AG04450 (cell line): ENCODE measurements at places on chromosomes 4 and X.

- DNase-seq, result no peak
Measured at GRCh38 chr4:35125995-35126712, 1118.2 kb downstream of the ARAP2 start.

- DNase-seq, result no peak
Measured at GRCh38 chrX:107894038-107894437, 68.4 kb downstream of the MID2 start.

DNA sequence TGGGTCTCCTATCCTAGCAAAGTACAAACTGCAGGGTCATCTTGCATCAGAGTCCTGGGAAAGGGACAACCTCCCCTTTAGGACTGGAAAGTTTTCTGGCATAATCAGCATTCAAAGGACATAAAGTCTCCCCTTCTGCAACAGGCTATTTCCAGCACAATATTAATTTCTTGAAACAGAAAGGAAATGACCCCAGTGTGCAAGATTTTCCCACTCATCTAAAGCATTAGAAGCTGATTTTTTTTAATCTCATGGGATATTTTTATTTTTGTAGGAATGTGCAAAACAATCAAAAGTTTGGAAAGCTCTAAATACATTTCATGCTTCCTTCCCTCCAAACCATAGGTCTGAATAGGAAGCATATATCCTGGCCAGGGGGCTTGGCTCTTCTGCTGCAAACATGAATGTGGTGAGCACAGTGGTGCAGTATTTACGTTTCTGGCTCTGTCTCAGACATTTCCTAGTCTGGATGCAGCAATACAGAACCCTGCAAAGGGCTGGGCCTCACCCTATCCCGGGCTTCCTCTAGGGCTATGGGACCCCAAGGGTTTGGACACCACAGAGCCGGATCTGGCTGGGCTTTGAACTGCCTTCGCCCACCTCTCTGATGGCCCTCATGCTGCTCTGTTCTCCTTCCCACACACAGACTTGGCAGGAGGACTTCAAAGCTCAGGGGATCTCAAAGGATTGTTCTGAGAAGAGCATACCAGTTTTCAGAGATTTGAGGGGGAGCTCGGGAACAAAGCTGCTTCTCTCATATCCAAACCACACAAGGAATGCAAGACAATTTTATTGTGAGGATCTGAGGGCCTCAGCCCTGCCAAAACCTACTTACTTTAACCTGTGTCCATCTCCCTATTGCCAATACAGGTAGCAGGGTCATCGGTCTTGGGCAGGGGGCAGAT, 64.9 kb downstream of the POLR2B start:
- no peak for DNase-seq

GRCh38 chrX:130702867-130703707, 199.9 kb downstream of the ENOX2 start:
- DNase-seq, result no peak

DNA sequence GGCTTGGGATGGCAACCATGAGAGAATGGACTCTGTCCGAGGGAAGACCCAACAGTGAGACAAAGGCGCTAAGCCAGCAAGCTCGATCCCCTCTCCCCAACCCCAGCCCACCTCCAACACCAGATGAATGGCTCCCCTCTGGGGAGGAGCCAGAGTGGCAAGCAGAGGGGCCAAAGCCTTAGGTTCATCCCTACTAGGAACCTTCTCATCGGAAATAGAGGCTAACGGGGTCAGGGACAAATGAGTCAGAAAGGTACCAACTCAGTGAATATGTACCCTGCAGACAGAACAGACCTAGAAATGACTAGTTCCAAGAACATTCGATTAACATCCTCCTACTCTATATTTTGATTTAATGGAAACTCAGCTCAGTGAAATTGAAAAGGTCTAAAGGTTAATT, 73.9 kb downstream of the NSG1 start:
- DNase-seq, result no peak

DNA sequence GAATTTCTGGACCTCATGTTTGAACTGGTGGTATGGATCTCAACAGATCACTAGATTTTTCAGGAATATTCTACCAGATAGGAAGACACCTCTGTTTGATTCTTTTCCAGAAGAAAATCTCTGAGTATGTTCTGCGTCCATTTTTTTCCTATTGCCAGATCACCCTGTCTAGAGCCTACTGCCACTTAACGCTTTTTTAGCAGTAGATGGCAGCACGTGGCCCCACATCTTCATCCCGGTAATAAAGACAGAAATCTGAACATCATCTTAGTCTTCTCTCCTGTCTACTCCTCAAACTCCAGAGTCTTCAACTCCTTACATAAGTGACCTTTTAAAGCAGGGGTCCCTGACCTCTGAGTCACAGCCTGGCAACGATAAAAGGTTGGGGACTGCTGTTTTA, 184.7 kb downstream of the TMA16 start:
- DNase-seq, result no peak
